Kidney capillary endothelial cell (primary cell): ENCODE measurements at places on chromosomes 4 and X.

GRCh38 chrX:21972721-21973120, 32.2 kb downstream of the SMS start:
- peak; percentile 22 for DNase-seq

DNA sequence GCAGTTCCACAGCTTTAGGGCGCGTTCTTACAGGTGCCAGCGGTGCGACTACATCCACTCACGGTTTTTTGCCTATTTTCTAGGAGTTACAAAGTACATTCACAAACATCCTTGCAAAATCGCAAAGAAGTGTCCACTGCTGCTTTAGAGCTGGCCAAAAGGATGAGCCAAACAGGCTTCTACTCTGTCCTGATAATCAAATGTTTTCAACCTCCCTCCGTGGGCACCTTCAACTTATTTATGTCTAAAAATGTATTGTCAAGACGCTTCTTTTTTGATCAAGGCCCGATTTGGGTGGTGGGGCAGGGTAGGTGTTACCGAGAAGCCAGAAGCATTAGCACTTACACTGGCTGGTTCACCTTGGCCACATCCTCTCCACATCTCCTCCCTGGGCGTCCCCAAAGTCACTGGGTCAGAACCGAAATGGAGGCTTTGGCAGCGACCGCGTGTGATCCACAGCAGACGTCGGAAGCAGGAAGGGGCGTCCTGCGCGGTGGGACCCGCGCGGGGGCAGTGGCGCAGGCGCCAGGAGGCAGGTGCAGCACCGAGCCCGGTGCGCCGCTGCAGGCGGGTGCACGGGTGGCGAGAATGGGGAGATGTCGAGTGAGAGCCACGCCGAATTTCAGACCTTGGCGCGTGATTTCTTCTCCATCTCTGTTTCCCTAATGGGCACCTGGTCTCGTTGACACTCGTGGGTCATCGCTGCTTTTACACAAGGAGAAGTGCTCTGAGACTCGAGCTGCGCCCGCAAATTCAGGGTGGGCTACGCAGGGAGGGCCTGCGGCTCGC, 16.9 kb downstream of the NKX3-2 start:
- DNase-seq = no peak

- DNase-seq = no peak
These were observed 570.6 kb downstream of the CENPC start for GRCh38 chr4:66974665-66975064.

DNA sequence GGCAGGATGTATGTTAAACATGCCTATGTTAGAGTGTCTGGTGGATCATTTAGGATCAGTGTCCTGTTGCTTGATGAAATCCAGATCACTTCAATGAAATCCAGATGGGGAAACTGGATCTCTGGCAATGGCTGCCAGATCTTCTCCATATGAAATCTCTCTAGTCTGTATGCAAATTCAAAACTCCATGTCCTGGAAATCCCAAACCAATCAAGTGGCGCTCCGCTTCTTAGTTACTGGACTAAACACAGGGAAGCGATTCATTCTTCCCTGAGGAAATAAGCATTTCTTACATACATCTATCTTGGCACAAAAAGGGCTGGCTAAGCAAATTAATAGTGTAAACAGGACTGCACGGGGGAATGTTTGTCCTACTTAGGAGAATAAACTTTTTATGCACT, 94.9 kb downstream of the HDAC8 start:
- no peak for DNase-seq

- no peak for DNase-seq
These were observed 356.7 kb downstream of the STIM2 start for GRCh38 chr4:27217261-27217769.

DNA sequence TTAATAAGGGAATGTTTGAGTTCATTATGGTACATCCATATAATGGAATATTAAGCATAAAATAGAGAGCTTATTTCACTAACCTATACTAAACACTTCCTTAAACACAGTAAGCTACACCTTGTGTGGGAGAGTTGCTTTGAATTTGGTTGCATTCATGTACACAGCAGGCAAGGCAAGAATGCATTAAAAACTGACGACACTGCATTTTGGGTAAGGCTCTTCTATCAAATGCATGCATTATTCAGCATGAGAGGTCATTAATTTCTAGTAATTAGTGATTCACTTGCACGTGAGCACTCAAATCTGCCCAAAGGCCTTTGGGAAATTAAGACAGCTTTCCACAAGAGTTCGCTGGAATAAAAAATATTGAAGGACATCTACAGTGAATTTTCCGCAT, 8.8 kb upstream of the C1GALT1C1 start:
- DNase-seq = no peak

- no peak for DNase-seq
These were observed 25.4 kb upstream of the TNIP3 start for GRCh38 chr4:121189326-121190215.

DNA sequence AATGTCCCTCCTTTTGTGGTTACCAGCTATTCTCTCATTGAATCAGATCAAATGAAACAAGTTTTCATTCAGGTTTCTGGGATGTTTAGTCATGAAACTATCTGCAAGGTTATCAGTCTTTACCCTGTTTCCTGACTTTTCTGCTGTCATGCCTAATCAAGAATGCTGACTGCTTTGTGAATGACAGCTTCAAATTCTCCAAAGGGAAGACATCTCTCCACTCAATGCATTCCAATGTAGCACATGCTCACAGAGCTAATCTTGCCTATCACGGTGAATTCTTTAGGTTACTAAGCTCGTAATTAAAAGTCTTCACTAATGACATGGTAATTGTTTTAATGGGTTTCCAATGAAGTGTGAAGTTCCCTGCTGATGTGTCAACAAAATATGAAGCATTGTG, 1068.5 kb downstream of the PCDH7 start:
- no peak for DNase-seq

DNA sequence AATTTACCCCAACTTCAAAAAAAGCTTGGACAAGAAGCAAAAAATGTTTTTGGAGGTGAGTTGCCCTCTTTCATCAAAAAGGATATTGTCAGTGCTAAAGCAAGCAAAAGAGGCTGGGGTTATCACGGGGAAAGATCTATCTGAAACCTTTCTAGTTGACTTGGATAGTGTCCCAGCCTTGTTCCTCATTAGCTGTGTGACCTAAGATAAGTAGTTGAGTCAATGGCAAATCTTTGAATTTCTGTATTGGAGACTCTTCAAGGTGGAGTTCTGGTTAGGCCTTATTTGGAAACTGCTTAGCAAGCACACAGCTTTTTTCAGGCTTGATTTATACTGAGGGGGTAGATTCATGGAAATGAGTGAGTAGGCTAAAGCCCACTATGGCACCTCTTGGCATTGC, 271.6 kb downstream of the GRIA3 start:
- DNase-seq = no peak

DNA sequence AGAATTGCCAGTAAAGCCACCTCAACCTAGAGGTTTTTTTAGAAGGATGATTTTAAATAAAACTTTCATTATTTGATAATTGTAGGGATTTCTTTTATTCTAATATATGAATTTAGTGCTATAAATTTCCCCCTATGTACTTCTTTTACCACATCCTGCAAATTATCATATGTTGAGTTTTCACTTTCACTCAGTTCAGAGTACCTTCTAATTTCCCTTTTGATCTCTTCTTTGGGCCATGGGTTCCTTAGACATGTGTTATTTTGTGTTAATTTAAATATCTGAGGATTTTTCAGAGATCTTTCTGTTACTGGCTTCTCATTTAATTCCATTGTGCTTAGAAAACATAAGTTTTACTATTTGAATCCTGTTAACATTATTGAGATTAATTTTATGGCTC, 6.1 kb downstream of the BEX2 start:
- no peak for DNase-seq

DNA sequence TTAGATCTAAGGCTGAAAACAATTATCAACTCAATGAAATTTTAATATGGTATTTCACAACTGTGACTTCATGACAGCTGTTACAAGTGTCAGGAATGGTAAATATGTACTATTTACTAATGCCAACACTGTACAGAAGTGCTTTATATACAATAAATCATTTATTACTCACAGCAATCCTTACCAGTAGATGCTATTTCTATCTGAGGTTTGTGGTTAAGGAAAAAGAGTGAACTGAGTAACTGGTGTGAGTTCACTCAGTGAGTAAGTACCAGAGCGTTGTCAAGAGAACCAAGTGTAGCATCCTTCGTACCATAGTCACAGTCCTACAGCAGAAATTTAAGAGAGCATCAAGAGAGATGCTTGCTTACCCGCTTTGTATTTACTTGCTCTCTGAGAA, 23.3 kb downstream of the MTHFD2L start:
- DNase-seq = no peak

- peak; percentile 55 for DNase-seq
These were observed 149.5 kb downstream of the MAML3 start for GRCh38 chr4:140004549-140004895.

- DNase-seq = no peak
These were observed 51.0 kb downstream of the DHX15 start for GRCh38 chr4:24533364-24533763.

- DNase-seq = no peak
These were observed 19.6 kb downstream of the FUNDC2 start for GRCh38 chrX:155046129-155046810.

GRCh38 chr4:137129441-137129840, 402.9 kb downstream of the PCDH18 start:
- no peak for DNase-seq

DNA sequence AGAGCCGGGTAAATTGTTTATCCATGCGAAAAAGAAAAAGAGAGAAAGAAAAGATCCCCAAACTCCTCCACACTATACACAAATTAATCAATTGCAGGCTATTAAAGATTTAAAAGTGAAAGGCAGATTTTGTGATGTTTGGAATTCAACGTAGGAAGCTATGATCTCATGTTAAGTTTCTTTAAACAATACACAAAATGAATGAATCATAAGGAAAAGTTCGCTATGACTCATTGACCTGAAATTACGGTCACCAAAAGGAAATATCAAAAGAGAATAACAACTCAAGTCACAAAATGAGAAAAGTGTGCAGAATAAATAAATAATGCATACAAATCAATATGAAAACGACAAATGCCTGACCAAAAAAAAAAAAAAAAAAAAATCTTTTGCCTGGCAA, 28.6 kb downstream of the CLNK start:
- peak; percentile 83 for DNase-seq
